ENCODE measurements at places on chromosomes 12 and 14.
A peak's percentile ranks its signal among the peaks of the same experiment; 100 is the strongest.

DNA sequence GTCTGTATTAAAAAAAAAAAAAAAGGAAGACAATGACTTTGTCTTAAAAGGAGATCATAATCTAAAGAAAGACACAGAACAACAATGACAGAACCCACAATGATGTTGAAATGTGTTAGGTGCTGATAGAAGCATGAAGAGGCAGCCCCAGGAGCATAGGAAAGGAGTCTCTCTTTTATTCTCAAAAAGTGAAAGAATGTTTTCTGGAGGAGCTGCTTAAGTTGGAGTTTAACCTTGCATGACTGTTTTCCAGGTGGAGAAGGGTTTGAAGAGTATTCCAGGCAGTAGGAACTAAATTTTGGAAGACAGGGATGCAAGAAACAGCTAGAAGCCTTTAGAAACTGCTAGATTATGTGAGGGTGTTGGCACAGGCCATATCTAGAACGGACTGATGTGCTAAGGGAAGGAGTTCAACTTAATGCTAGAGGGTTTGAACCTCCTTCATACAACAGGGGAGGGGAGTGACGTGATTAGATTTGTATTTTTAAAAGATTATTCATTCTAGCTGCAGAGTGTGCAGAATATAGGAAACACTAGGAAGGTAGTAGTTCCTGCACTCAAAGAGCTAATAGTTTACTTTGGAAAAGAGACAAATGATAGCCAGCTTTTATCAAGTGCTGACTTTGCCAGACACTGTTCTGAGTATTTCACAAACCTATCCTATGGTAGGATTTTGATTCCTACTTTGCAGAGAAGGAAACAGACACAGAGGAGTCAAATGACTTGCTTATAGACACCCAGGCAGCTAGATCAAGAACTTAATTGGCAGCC, 4.6 kb upstream of the RPL6 start:
- DNase-seq = no peak

GRCh38 chr12:97628962-97629361, 166.4 kb downstream of the RMST start:
- DNase-seq = no peak

DNA sequence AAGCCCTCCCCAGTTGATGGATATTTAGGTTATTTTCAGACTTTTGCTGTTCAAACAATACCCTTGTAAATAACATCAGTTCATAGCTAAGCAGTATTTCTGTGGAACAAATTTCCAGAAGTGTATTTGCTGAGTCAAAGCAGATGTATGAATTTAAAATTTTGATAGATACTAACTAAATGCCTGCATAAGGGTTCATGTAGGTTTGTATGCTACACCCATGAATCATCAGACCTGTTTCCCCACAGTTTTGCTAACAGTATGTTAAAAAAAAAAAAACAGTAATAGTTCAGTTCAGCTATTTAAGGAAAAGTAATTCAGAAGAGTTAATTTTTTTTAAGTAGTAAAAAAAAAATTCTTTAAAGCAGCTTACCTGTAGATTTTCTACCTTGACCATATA, 236.1 kb upstream of the DIO2 start:
- DNase-seq = no peak

DNA sequence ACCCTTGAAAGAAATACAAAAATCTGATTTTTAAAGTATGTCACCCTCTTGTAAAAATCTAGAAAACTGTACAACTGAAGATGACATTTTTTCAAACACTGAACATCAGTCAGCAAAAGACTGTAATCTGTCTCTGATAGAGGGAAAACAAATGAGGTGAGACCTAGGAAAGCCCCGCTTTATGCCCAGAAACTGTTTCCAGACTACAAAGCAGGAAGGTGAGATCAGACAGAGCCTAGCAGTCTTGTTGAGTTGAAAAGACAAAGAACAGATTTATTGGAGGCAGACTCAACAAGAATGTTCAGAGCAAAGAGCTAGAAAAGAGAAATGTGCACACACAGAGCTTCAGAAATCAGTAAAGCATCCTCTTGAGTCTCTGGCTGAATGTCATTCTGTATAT, 873.6 kb downstream of the LRFN5 start:
- no peak for DNase-seq

DNA sequence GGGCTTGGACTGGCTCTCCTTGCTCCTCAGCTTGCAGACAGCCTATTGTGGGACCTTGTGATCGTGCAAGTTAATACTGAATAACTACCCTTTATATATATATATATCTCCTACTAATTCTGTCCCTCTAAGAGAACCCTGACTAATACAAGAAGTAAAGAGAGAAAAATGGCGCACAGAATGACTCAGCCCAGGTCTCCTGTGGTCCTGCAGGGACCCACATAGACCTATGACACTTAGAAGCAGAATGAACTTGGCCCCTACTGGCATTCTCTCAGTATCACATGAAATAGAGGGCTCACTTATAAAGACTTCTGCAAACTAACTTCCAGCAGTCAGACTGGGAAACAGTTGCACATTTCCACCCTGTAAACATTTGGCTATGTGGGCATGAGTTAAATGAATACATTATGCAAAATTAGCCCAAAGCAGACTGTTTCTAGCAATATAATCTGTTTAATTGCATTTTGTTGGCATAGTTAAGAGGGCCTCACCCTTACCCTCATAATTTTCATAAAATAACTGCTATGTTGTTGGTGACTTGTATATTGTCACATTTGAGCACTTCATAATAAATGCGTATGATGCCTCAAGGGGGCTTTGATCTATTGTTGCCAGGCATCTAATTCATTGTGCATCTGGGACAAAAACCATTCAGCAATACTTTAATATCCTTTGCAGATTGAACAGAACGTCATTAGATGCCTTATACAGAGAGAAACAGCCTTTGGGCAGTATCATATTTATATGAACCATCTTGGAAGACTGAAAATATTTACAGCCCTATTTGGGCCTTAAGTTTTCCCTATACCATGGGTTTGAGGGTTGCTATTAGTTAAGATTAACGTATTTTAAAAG, 349.7 kb upstream of the DIO2 start:
- no peak for DNase-seq

GRCh38 chr12:112847708-112848337, 56.3 kb downstream of the RPH3A start:
- DNase-seq = no peak

DNA sequence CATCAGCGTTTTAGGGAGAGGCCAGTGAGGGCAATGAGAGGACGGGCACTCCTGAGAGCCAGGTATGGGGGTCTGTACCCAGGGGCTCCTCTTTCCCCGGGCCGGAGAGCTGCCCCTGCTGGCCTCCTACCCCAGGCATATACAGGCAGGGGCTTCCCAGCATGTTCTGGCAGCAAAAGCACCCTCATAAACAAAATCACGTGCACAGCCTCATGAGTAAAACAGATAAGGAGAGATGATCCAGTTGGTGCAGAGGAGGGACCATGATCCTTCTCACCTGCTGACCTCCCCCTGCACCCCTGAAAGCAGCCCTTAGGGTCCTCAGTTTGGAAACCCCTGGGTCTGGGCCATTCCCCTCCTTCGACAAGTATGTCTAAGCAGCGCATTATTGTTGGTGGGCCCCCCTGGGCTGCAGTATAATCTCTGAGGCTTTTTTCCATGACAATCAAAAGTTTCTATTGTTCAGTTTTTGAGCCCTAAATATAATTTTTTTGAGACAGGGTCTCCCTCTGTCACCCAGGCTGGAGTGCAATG, 5.0 kb upstream of the KRT4 start:
- no peak for DNase-seq

DNA sequence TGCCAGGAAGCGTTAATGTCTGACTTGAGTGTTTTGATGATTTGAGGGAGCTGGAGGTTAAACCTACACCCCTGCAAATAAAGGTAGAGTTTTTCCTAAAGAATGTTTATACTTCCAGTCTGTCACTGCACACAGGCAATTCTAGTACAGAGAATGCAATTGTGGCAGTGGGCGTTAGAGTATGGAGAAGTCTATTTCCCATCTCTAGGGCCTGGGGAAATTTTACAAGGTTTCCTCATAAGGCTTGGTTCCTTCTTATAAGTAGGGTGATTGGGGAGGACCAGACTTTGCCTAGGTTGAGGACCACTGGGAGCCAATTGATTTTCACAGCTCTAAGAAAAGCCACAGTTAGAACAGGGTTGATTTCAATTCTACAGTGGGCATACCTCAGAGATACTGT, 44.3 kb downstream of the IFNG start:
- no peak for DNase-seq

GRCh38 chr14:99156090-99156425, 115.9 kb downstream of the BCL11B start:
- no peak for DNase-seq

DNA sequence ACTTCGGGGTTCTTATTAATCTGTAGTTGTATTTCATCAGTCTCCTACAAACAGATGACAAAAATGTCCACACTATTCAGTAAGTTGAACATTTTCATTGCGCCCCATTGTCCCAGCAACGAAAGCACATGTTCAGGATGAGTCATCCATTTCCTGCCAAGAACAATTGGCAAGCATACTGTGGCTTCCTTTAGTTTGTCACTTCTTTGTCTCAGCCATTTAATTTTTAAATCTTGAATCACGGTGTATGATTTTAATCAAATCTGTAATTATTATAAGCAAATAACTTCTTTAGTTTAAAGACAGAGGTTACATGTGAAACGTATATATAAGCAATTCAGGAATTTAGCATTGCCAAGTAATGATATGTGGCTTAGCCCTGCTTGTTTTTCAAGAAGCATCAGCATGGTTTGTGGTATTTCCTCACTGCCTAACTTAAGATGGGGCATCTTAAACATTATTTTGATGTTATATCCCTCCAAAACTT, 211.3 kb upstream of the KRR1 start:
- DNase-seq = peak; percentile 92

GRCh38 chr12:63668028-63668799, at the start of gene DPY19L2:
Gene DPY19L2 (minus strand): TSS chr12:63668493. CDS start chr12:63668393, 100 bp downstream.
- peak; percentile 45 for DNase-seq

- no peak for DNase-seq
Measured at GRCh38 chr12:2283916-2284315, 231.1 kb downstream of the CACNA1C start.

DNA sequence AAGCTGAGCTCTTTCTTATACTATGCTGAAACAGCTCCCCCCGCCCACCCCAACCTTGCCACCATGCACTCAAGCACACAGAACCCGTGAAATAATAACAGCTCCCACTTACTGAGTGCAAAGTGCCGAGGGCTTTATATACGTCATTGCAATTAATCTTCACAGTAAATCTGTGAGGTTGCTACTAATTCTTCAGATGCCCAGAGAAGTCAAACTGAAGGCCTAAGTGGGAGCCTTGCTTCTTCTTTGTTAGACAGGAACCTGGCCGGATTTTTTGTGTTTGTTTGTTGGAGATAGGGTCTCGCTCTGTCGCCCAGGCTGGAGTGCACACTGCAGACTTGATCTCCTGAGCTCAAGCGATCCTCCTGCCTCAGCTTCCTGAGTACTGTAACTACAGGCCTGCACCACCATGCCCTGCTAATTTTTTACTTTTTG, 34.0 kb downstream of the VCPKMT start:
- DNase-seq = no peak

DNA sequence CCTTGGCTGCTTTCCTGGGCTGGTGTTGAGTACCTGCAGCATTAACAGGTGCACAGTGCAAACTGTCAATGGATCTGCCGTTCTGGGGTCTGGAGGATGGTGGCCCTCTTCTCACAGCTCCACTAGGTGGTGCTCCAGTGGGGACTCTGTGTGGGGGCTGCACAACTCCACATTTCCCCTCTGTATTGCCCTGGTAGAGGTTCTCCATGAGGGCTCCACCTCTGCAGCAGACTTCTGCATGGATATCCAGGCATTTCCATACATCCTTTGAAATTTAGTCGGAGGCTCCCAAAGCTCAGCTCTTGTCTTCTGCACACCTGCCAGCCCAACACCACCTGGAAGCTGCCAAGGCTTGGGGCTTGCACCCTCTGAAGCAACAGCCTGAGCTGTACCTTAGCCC, 198.6 kb downstream of the GXYLT1 start:
- DNase-seq = no peak

- no peak for DNase-seq
Measured at GRCh38 chr12:63867053-63867452, 22.6 kb downstream of the SRGAP1 start.

- DNase-seq = no peak
Measured at GRCh38 chr12:63814146-63814772, 30.2 kb upstream of the SRGAP1 start.

DNA sequence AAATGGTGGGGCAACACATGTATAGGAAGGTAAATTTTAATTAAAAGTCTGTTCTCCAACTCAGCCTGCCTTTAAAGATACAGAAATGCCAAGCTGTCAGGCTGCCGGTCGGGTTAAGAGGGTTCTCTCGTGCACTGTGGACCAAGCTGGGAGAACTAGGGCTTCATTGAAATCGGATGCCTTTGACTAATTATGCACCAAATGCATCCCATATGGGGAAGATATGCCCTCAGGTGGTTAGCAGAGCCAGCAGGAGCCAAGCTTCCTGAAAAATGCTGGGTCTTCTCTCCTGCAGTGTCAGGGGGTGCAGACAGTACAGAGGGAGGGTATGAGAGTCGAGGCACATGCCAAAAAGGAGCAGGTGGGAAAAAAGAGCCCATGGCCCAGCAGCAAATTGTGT, 236.1 kb downstream of the CACNA1C start:
- no peak for DNase-seq

DNA sequence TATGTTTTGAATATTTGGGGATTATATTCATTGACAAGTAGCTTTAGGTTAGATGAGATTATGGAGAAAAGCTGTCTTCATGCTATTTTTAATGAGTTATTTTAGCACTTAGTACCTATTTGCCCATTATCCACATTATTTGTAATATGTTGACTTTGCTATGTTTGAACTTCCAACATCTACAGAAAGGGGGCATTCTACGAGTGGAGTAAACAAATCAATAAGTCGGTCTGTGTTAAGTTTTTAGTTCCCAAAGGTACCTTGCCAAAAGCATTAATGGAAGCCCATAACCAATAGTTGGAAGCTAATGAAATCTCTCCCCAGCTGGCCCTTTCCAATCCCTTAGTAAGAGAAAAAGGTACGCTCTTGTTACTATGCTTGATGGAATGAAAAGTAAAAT, 250.0 kb upstream of the E2F7 start:
- no peak for DNase-seq

DNA sequence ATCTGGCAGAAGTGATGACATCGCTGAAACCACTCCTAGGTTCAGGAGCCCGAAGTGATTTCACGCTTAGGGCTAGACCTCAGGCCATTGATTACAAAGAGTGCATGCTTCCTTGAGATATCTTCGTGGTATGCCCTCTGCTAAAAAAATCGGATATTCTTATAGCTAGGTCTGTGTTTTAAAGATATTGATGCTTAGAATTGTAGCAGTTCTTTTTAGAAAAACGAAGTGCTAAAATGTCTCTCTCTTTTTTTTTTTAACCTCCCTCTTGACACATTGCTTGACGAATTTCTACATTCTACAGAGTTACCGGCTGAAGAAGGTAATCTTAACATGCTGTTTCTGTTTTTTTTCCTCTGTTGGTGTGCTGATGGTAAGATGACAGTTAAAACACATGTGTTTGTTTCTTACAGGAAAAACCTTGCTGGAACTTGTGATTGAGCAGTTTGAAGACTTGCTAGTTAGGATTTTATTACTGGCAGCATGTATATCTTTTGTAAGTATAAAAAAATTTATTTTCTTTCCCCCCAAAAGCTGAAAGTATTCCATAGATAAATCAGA, 1.3 kb downstream of the ATP2A2 start:
- peak; percentile 49 for DNase-seq
